Left ventricle myocardium inferior (tissue), 1 donor: ENCODE measurements at places on chromosomes 11 and 22. TPM values are rescaled to one million over a fixed set of nuclear protein-coding genes. Genes with fewer than 3 reads are reported as not detected.

DNA sequence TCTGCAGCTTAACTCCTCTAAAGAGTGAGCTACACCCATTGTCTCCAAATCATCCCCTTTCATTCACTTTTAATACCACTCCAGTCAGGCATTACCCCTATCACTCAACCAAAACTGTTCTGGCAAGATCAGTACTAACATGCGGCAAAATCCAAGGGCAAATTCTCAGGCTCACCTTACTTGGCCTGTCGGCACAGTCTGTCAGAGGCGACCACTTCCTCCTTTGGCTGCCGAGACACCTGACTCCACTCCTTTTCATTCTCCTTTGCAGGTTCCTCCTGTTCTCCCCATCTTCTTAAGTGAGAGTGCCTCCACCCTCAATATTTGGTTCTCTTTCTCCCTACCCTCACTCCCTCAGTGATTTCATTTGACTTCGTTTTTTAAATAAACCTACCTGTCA lies 4.2 kb downstream of the C11orf91 start:
- H3K4me1 ChIP-seq = peaks cover 95% of the 10 kb centered on the region
- no peak overlapping the region for H3K27ac ChIP-seq
- no peak overlapping the region for H3K4me3 ChIP-seq
- H3K27me3 ChIP-seq = no peaks in the 10 kb centered on the region

DNA sequence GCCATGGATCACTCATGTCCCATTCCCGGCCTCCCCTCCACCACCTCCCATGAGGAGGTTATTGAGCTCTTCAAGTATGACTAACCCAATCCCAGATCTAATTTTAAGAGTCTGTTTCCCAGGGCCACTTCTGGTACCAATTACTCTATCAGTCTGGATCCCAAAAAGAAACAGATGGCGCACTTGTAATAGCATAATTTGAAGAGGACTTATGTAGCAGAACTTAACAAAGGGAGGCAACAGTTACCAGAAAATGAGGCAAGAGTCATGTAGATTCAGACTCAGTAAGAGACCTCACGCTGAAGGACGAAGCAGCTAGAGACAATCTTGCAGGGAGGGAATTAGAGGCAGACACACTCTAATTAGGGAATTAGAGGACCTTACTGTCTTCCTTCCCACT lies 46.9 kb downstream of the DDX6 start:
- H3K27ac ChIP-seq = no peak overlapping the region
- no peaks in the 10 kb centered on the region for H3K36me3 ChIP-seq
- DNase-seq = no peak

- DNase-seq = no peak
- no peaks in the 10 kb centered on the region for H3K36me3 ChIP-seq
- no peaks in the 10 kb centered on the region for H3K27me3 ChIP-seq
- peaks cover 15% of the 10 kb centered on the region for H3K4me1 ChIP-seq
- H3K27ac ChIP-seq = no peak overlapping the region
These were observed 38.7 kb downstream of the EIF3F start for GRCh38 chr11:8025816-8026215.

- peak overlapping the region; percentile 91 for H3K4me3 ChIP-seq
- peak; percentile 82 for DNase-seq
- peak overlapping the region; percentile 95 for H3K27ac ChIP-seq
- H3K4me1 ChIP-seq = peaks cover 81% of the 10 kb centered on the region
- H3K36me3 ChIP-seq = peaks cover 25% of the 10 kb centered on the region
- no peaks in the 10 kb centered on the region for H3K27me3 ChIP-seq
These were observed 465 bp upstream of the TTC9C start for GRCh38 chr11:62727872-62728170.

- H3K4me1 ChIP-seq = peaks cover 28% of the 10 kb centered on the region
- no peak overlapping the region for H3K27ac ChIP-seq
- no peaks in the 10 kb centered on the region for H3K36me3 ChIP-seq
- no peaks in the 10 kb centered on the region for H3K27me3 ChIP-seq
- DNase-seq = no peak
These were observed 88.3 kb upstream of the PARVA start for GRCh38 chr11:12288931-12289666.

DNA sequence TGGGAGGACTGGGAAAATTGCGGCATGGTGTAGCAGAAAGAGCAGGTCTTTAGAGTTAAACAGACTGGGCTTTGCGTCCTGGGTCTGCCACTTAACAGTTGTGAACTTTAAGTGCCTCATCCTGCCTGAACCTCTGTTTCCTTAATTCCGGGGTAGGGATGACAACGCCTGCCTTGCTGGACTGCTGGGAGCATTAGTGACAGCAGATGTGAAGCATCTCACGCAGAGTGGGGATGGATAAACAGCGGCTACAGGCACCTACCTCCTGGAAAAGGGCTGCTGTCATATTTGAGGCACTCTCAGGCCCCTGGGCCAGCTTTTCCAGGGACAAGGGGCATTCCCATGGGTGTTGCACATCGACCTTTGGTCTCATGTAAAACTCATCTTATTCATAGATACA lies 572.2 kb downstream of the TBC1D22A start:
- no peak for DNase-seq
- no peaks in the 10 kb centered on the region for H3K4me1 ChIP-seq
- H3K27ac ChIP-seq = no peak overlapping the region
- H3K27me3 ChIP-seq = peaks cover 44% of the 10 kb centered on the region

PHOX2A gene
- not detected for total RNA-seq

DNA sequence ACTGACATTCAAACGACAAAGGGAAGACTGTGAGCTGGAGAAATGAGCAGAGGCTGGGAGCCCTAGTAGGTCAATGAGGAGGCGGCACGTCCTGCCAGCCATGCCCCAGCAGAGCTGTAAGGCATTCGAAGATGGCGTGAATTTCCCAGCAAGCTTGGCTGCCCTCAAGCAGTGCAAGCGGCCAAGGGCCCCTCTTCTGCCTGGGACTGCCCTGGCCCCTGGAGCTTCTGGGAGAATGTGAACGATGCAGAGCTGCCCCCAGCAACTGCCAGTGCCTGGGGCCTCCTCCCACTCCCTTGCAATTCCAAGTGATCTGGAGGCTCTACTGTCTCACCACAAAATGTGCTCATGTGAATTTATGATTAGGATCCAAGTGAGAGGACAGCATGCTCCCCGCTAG lies 4.3 kb downstream of the PPM1F start:
- no peak overlapping the region for H3K4me3 ChIP-seq
- DNase-seq = no peak

- no peaks in the 10 kb centered on the region for H3K27me3 ChIP-seq
- H3K27ac ChIP-seq = no peak overlapping the region
- no peak overlapping the region for H3K4me3 ChIP-seq
- no peaks in the 10 kb centered on the region for H3K36me3 ChIP-seq
These were observed 1289.4 kb downstream of the FAM181B start for GRCh38 chr11:81444297-81444696.

APOL6 gene
- 4.8 TPM for total RNA-seq

- DNase-seq = no peak
- H3K36me3 ChIP-seq = no peaks in the 10 kb centered on the region
- peaks cover 51% of the 10 kb centered on the region for H3K4me1 ChIP-seq
- H3K27ac ChIP-seq = no peak overlapping the region
These were observed 2.0 kb upstream of the RELT start for GRCh38 chr11:73374151-73374550.

CTSD gene
- 831 TPM for total RNA-seq

DNA sequence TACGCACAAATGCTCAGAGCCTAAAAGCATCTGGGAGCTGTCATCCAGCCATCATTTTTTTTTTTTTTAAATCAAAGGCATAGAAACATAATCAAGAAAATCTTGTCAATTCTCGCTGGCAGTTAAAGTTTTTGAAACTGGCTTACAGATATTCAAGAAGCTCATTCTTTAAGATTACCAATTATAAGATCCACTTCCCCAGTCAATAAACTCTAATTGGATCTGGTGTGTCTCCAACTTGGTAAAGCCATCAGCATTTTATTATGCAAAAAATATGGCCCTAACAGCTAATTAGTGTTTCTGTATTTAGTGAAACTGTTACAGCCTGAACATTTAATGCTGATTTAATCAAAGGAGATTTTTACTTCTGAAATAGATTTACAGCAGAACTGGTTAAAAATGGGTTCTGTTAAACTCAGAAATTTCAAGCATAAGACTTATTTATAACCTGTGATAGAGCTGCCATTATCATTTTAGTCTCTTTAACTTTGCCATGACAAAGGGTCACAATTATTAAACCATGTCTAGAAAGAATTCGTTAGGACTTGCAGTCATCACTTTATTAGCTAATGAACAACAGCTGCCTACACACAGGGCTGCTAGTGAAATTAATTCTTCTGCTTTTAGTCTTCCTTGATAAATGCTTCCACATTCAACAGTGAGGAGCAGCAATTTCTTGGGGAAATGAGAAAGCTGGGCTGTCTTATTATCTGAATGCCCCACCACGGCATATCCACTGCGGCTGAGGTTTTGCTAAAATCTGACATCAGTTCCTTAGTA lies 176.4 kb upstream of the PITPNB start:
- H3K4me3 ChIP-seq = no peak overlapping the region
- H3K36me3 ChIP-seq = peaks cover 68% of the 10 kb centered on the region
- no peaks in the 10 kb centered on the region for H3K27me3 ChIP-seq
- H3K27ac ChIP-seq = no peak overlapping the region
- H3K4me1 ChIP-seq = no peaks in the 10 kb centered on the region

DNA sequence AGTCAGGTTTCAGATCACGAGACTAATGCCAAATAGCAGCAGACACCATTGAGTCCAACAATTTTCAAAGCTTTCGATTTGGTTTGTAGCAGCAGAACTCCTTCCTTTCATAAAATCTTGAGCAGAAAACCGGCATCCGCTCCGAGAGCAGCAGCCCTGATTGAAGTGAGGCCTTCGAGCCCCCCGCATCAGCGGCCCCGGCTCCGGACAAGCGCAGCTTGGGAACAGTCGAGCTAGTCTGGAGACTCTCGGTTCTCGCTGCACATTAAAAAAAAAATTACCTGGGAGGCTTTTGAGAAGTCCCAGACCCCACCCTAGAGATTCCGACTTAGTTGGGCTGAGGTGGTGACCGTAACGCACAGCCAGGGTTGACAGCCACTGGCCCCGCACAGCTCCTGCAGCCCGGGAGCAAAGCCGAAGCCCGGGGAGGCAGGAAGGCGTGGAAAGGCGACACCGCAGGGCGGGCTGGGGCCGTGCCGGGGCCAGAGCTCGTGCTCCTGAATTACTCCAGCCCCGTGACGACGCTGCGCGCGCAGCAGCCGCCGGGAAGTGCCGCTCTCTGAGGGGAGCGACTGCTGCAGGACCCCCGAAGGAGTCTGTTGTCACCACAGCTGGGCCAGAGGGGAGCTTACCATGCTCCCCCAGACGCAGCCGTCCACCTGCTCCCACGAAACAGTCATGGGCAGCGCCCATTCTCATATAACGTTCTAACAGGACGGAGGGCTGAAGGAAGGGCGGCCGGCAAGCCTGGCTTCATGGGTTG lies 57.8 kb downstream of the SPATA19 start:
- H3K36me3 ChIP-seq = no peaks in the 10 kb centered on the region
- H3K4me1 ChIP-seq = peaks cover 7% of the 10 kb centered on the region
- H3K27ac ChIP-seq = no peak overlapping the region
- DNase-seq = peak; percentile 61

DNA sequence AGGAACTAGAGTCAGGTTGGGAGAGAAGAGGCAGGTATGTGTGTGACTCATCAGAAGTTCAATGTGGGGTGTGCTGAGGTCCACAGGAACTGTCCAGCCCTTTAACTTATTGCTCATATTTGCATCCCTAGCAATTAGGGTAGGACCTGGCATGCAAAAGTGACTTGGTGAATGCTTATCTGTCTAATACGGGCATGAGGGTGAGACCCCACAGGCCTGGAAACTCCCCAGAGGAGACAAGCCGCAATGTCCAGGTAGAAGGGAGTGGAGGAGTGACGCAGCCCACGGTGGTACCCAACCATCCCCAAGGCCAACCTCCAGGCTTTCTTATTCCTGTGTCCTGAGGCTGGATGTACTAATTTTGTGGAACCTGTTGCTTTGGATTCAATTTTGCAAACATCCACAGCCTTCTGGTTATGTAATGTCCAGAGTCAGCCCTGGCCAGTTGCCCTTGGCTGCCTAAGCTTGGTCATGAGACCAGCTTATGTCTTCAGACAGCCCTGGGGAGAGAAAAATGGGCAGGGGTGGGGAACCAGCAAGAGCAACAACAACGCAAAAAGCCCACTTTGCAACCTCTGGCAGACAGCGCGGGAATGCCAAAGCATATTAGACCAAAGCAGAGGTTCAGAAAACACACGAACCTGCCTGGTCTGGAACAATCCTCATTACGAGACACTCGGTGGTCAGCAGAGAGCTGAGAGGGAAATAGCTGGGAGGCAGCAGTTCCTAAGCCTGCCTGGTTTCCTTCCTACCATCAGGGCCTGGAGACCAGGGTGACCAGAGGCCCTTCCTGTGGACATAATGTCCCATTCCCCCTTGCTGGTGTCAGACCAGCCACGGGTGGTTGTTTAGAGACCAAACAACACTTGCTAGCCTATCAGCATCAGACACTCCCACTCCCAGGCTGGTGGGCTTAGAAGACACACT lies 49.3 kb downstream of the TIMP3 start:
- peak overlapping the region; percentile 20 for H3K4me3 ChIP-seq
- DNase-seq = peak; percentile 86
- no peaks in the 10 kb centered on the region for H3K27me3 ChIP-seq
- H3K4me1 ChIP-seq = peaks cover 100% of the 10 kb centered on the region
- peaks cover 42% of the 10 kb centered on the region for H3K36me3 ChIP-seq

- DNase-seq = peak; percentile 50
- H3K27me3 ChIP-seq = no peaks in the 10 kb centered on the region
- no peak overlapping the region for H3K4me3 ChIP-seq
- H3K4me1 ChIP-seq = peaks cover 38% of the 10 kb centered on the region
- peak overlapping the region; percentile 83 for H3K27ac ChIP-seq
These were observed 162.5 kb downstream of the ETS1 start for GRCh38 chr11:128424851-128425285.

- no peak for DNase-seq
- H3K27me3 ChIP-seq = no peaks in the 10 kb centered on the region
- H3K36me3 ChIP-seq = no peaks in the 10 kb centered on the region
These were observed 44.9 kb downstream of the PLEKHA7 start for GRCh38 chr11:16969010-16969999.

- H3K27me3 ChIP-seq = no peaks in the 10 kb centered on the region
- no peak for DNase-seq
- no peak overlapping the region for H3K27ac ChIP-seq
- no peak overlapping the region for H3K4me3 ChIP-seq
These were observed 134.8 kb downstream of the PARVA start for GRCh38 chr11:12512132-12512531.

- no peaks in the 10 kb centered on the region for H3K4me1 ChIP-seq
- H3K27ac ChIP-seq = no peak overlapping the region
- no peak overlapping the region for H3K4me3 ChIP-seq
- H3K27me3 ChIP-seq = peaks cover 5% of the 10 kb centered on the region
- DNase-seq = no peak
- no peaks in the 10 kb centered on the region for H3K36me3 ChIP-seq
These were observed 126.4 kb upstream of the ZBED5 start for GRCh38 chr11:10984250-10984649.

INS gene
- total RNA-seq = not detected

DNA sequence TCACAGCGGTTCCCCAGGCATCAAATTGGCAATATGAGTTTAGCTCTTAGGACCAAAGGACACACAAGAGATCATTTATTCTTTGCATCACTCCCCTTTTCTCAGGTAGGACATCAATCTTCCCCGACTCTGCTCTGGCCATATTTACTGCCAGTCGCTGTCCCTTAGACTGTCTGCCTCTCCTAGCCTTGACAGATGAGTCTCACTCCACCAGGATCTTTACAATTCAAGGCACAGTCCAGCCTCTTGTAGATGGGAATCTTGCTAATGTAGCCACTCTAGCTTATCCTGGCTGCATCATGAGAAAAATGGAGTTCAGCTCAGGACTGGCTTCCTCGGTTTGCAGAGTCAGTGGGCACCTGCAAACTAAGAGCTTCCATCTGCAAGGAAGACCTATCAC lies 915.2 kb downstream of the NTM start:
- peak overlapping the region; percentile 63 for H3K27ac ChIP-seq
- H3K4me1 ChIP-seq = peaks cover 17% of the 10 kb centered on the region
- H3K27me3 ChIP-seq = no peaks in the 10 kb centered on the region

UPK2 gene
- total RNA-seq = not detected
